ENCODE measurements at places on chromosomes 3 and 15.
A peak's percentile ranks its signal among the peaks of the same experiment; 100 is the strongest.

- DNase-seq, result no peak
Measured at GRCh38 chr3:16825617-16826204, 59.0 kb upstream of the PLCL2 start.

- DNase-seq, result no peak
Measured at GRCh38 chr15:89899295-89899945, 5.6 kb upstream of the AP3S2 start.

GRCh38 chr15:55434989-55435825 is 26.9 kb downstream of the PIERCE2 start:
- DNase-seq, result peak; percentile 68

GRCh38 chr3:17154941-17155340 is 270.2 kb downstream of the PLCL2 start:
- DNase-seq, result no peak

GRCh38 chr15:51193526-51193925 is 98.8 kb upstream of the TNFAIP8L3 start:
- DNase-seq, result no peak

GRCh38 chr15:81914734-81915256 is 131.0 kb downstream of the MEX3B start:
- DNase-seq, result no peak

DNA sequence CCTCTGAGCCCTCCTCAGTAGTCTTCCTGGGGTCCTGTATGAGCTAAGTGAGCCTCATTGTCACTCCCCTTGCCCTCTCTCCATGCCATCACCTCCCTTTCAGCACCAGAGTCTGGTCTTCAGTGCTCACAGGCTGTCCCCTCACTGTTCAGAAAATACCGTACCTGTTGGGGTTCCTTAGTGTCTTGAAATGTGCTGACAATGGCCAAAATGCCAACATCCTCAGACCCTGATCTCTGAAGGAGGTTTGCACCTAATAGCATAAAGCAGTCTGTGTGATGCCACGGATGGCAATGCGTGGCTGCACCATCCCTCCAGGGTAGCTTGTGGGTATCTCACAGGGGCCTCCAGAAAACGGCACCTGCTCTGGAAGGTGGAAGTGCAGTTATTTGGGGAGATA is 301.0 kb upstream of the TLE3 start:
- DNase-seq, result no peak

DNA sequence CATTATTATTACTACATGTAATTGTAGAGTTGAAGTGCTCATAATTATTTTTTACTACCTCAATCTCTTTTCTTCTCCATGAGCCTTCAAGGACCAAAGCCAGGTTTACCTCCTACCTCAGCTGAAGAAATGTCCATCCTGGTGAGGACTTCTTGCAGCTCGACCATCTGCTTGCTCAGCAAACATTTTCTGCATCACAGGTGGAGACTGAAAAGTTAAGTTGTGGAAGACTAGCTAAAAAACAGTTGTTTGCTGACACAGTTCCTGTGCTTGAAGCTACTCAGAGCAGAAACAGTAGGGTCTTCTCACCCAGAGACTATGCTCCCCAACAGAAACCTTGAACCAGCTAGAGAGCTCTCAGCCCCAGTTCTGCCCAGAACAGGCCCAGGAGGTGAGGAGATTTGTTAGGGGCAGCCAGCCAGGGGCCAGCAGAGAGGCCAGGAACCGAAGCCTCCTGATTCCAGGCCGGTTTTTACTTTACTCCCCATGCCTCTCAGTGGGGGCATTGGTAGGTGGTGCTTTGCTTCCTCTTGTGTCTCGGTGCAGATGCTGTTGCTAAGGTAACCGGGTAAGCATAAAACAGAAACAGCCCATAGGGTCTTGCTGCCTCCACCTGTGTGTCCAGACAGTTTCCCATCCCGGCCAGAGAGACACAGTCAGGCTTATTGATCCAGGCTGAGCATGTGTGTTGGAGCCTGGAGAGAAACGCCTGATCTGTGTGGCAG is 54.9 kb downstream of the CCNL1 start:
- DNase-seq, result no peak
